ENCODE measurements at places on chromosomes 6 and 20.

GRCh38 chr6:14658886-14659561 is 541.5 kb downstream of the CD83 start:
- DNase-seq, result no peak

GRCh38 chr6:105251689-105252088 is 71.9 kb upstream of the POPDC3 start:
- no peak for DNase-seq

DNA sequence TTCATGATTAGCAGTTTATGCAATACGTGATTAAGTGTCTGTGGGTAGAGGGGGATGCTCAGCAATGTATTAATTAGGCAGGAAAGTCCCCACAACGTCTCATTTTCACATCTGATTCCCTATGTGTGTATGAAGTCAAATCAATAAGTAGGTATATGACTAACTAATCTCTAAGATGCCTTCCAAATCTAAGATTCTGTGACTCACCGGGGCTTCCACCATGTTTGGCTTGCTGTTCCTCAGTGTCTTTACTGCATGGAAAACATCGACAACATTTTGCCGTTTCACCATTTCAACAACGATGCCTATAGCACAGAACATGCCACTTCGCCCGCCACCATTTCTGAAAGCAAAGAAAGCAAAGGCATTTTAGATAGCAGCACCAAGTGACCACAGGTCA is 72.0 kb upstream of the THEMIS start:
- DNase-seq, result no peak

- no peak for DNase-seq
Measured at GRCh38 chr20:44908987-44909871, 631 bp upstream of the PABPC1L start.

- DNase-seq, result no peak
Measured at GRCh38 chr6:53628354-53629119, 37.0 kb downstream of the KLHL31 start.

DNA sequence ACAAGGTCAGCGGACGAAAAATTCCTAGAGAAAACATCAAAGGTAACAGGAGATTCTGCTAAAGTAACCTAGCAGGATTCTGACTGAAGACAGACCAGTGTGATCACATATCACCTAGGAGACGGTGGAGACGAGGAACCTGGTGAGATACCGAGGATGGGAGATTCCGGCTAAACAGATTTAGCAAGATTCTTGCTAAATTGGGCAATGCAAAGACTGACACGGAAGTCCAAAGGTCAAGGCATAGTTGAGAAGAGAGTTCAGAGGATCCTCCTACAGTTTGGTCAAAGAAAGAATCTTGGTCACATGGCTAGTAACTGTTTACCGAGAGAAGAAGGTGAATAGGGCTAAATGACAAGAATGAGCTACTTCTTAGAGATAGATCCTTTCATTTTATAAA is 61.1 kb downstream of the TMEM170B start:
- DNase-seq, result no peak

DNA sequence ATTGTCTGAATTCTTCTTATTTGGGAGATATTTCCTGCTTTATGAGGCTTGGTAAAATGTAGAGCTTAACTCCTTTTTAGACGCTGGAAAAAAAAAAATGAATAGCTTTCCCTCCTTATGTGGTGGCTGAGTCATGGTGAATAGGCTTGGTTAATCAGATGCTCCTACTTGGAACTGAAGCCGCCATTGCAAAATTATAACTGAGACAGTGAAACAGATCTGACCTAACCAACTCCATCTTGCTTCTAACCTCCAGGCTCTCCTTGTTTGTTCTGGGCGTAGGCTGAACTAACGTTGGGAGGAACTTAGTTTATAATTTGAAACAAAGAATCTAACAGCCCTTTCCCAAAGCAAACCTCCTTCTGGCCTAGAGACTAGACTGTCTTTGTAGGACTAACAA is 43.2 kb upstream of the PLCB4 start:
- DNase-seq, result no peak

- no peak for DNase-seq
Measured at GRCh38 chr6:129382916-129383315, 327.1 kb downstream of the ARHGAP18 start.

DNA sequence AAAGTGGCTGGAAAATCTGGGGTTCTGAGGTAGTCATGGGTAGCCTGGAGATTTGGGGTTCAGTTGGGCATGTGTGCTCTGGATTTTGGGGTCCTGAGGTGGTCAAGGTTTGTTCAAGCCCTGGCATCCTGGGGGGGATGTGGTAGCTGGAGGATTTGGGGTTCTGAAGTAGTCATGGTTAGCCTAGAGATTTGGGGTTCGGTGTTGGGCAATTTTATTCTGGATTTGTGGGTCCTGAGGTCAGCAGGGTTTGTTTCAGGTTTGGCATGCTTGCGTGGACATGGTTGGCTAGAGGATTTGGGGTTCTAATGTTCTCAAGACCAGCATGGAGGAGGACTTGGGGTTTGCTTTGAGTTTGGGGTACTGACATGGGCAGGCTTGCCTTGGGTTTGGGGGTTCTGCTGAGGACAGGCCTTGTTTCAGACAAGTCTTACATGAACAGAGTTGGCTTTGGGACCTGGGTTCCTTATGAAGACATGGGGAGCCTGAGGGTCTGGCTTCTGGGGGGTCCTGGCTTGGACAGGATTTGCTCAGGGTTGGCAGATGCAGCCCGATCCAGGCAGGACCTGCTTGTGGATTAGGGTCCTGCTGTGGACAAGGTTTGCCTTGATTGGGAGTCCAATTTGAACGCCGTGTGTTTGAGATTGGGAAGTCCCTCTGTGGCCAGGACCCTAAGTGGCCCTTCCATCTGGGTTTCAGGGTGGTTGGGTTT is 906 bp downstream of the ANKRD60 start:
- DNase-seq, result no peak

DNA sequence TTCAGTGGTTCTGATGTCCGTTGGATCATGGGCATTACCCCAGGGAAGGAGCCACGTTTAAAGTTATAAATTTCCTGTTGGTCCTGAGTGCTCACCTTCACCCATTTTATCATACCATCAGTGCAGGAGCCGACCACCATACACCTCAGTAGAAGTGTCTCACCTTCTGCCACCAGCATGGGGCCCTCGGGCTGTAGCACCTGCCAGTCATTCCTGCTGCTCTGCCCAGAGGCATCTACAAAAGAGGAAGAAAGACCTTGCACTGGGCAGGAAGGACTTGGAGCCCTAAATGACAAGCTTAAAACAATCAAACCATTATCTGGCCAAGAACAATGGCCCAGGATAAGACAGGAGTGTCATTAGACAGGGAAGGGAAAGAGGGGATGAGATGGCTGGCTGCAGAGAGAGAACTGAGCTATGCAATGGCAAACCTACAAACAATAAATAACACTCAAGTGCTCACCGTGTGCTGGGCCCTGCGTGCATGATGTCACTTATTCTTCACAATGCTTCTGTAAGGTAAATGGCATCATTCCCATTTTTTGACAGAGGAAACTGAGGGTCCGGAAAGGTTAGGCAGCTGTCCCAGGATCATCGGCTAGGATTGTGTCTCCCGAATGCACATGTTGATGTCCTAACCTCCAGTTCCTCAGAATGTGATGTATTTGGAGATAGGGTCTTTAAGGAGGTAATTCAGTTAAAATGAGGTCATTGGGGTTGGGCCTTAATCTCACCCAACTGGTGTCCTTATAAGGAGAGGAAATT is 11.2 kb downstream of the SIRPB2 start:
- no peak for DNase-seq

DNA sequence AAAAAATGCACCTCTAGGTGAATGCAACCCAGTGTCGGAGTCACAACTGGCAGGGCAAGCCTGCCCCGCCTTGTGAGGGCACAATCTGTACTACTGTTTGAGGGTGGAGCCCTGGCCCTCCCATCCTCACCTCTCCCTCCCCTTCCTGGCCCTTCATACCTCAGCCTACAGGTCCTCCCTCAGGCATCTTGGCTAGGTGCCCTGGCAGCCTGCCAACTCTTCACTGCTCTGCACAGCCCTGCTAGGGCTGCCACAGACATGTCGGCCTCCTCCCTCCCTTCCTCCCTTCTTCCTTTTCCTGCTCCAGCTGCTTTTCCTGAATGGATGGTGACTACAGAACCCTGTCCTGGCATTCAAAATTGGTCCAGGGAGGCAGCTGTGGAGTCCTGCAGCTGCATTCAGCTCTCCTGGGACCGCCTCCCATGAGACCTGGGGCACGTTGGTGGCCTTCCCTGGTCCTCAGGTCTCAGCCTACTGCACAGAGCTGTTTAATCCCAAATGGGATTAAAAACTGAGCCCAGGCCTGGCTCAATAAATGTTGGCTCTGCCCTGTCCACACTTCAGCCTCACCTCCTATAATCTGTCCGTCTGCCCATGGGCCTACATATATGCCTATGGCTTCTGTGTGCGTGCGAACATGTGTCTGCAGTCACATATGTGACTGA is 52.7 kb downstream of the CDH22 start:
- no peak for DNase-seq

- no peak for DNase-seq
Measured at GRCh38 chr6:142810952-142811514, 133.9 kb downstream of the HIVEP2 start.

DNA sequence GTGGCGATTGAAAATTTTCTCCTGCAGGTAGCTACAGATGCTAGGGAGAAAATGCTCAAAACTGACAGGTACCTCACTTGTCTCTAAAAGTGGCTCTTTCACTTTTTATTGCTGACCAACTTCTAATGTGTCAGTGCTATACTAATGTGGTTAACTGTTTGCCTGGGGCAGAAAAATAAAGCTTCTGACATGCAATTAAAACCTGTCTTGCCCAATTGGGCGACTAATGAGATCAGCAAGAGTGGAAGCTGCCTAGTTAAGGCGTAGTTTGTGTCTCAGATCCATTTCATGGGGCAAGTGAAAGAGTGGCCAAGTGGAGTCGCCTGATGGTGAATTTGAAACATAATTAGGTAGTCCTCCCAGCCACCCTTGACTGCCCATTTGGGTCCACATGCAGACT is 193.3 kb downstream of the TSHZ2 start:
- no peak for DNase-seq

DNA sequence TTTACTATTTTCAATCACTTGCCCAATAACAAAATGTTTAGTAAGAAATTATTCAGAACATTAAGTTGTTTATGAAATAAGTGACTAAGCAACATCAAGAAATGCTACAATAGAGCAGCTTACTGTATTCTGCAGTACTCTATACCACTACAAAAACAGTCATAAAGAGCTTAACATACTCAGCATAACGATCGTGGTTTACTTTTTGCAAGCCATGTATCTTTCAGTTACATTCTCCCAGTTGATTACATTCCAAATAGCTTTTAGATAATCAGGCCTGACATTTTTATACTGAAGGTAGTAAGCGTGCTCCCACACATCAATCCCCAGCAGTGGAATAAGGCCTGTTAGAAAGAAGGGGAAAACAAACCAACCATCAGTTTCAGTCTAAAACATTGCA is 10.7 kb downstream of the SOD2 start:
- DNase-seq, result no peak

DNA sequence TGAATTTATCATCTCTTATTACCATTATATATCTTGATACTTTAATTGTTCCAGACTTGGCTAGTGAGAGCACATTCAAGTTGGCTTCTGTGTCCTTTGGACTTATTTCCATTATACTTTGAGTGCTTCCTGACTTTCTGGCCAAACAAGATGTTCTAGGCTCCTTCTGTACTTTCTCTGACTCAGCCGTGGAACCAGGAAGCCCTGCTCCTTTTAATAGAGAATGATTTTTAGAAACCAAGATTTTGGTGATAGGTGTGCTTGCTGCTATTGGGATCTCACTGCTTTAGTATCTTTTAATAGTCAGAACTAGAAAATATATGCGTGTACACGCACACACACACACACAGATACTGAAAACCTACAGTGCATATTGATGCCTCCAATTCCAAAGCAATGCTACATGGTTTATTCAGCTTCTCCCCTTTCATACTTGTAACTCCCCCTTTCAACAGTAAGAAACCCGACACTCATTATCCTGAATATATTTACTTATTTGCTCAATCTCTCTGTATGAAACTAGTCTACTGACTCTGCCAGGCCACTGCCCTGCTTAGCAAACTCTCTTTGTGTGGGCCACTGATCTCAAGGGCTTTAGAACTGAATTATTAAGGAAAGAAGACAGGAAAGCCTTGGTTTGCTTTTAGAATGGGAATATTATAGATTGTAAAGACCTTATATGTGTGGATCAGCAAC is 42.7 kb upstream of the EZR start:
- no peak for DNase-seq

- DNase-seq, result no peak
Measured at GRCh38 chr6:74182992-74183391, 487.0 kb downstream of the CD109 start.

GRCh38 chr6:54053881-54054391 is 57.3 kb upstream of the MLIP start:
- DNase-seq, result no peak

- DNase-seq, result no peak
Measured at GRCh38 chr6:169981969-169982368, 230.5 kb downstream of the ERMARD start.

DNA sequence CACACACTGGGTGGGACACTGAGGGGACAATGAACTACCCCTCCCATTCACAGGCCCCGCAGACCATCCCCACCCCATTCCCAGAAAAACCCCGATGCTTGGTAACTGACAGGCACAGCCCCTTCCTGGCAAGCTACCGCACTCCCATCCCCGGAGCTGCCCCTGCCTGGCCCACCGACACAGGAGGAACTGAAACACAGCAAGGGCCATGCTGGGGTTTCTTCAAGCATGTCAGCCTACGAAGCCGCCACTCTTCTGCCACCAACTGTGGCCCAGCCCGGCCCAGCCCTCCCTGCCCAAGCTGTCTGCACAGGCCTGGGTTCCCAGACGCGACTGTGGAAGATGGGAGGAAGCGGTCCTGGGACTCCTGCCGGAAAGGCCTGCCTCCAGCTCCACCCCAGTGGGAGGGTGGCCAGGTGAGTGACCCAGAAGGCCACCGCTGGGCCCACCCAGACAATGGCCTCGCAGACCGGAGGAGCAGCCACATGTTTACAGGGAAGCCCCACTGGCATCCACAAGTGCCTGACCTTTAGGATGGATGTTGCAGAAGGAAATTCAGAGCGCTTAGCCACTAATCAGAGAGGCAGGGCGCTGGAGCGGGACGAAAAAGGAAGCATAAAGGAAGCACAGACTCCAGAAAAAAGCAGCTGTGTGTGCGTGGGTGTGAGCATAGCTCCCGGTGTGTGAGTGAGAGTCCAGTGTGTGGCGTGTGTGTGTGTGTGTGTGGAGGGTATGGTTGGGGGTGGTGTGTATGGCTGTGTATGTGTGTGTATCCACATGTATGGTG is 91.6 kb downstream of the PRND start:
- peak; percentile 41 for DNase-seq

DNA sequence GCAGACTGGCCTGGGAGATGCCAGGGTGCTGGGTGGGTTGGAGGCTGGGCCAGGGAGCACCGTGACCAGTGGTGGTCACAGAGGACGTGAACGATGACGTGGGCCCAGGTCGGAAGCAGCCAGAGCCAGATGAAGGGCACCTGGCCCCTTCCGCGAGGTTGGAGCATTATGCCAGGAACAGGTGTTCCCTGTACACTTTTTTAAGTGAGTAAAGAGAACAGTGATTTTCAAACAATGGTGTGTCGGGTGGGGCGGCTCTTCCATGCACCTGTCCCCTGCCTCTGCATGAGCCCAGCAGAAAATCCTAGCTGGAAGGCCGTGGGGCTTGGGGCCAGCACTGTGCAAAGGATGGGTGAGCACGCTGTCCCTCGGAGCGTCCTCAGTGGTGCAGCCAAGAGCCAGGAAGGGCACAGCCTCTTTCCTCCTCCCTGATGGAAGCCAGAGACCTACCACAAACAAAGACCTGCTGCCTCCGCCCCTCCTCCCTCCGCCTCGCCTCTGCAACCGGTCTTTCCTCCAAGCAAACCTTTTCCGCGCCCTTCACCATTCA is 350.5 kb downstream of the ZFAND3 start:
- no peak for DNase-seq

Data from anterior cingulate cortex (tissue), 58 donors.